Endodermal cell (in vitro differentiated cells): ENCODE measurements at places on chromosomes 2 and 18. TPM values are rescaled to one million over a fixed set of nuclear protein-coding genes. Genes with fewer than 3 reads are reported as not detected.

DNA sequence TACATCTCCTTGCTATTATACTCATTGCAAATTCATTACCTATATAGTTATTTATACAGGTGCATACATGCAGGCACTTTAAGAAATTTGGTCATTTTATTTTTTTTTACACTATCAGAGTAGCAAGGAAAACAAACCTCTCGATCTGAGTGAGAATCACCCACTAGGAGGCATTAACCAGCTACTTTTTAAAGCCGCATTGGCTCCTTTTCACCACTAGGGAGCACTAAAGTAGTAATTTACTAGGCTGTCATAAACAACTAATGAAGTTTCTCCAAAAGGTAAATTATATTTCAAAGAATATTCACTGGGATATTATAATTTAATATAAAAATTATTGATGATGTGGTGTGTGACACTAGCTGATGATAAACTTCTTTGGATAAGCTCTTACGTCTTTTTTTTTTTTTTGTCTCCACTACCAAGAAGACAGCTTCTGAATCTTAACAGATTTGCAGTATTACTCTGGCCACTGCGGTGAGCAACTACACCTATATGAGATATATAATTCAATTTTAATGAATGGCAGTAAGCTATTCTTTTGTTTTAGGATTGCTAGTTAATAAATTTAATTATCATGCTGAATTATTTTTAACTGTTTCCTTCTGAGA is 101.9 kb downstream of the NOL4 start:
- peak; percentile 66 for DNase-seq
- H3K27me3 ChIP-seq: peaks cover 22% of the 10 kb centered on the region
- H3K4me3 ChIP-seq: no peak overlapping the region
- no peaks in the 10 kb centered on the region for H3K36me3 ChIP-seq
- no peak overlapping the region for H3K27ac ChIP-seq

TEKT4 gene
- not detected in 2 replicates for total RNA-seq

DNA sequence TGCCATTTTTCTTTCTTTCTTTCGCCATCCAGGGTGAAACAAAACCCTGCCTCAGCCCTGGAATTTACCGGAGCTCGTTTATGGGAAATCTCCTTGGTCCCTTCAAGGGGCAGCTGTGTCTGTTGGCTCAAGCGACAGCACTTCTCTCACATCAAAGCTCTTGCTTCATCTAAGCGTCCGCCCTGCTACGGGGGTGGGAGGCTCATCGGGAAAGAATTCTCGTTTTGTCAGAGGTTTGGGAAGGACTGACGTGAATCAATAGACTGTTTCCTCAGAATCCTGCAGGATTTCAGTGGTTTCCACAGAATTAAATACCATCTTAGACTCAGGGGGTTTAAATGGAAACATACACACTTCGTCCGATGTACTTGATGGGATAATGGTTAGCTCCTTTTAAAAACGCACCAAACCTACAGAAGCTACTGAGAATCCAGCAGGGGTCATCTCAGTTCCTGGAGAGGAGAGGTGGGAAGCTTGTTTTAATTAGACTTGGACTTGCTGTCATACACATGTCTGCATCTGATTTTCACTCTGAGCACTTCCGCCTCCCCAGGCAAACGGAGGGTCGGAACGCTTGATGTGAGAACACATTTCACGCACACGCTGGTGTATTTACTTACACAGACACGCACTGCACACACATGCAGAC is 91.6 kb downstream of the ASB1 start:
- no peak overlapping the region for H3K4me3 ChIP-seq
- no peaks in the 10 kb centered on the region for H3K27me3 ChIP-seq
- no peak for DNase-seq
- H3K27ac ChIP-seq: no peak overlapping the region

DNA sequence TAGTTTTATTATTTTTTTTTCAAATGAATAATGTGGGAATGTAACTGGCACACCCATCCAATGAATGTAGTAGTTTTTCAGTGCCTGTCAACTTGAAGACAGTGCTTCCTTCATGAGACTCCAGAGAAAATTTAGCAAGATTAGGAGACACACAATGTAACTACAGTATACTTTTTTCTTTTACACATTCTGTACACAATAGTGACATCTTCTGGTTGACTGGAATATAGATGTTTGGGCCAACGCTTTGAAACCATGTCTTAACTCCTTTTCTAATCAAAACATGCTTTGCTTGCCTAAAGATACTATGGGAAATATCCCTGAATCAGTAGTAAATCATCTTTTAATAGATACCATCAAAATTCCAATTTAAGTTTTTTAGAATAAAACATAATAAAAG is 229.5 kb upstream of the ZC3H15 start:
- DNase-seq: no peak
- no peaks in the 10 kb centered on the region for H3K27me3 ChIP-seq
- no peaks in the 10 kb centered on the region for H3K4me1 ChIP-seq
- no peak overlapping the region for H3K4me3 ChIP-seq
- no peak overlapping the region for H3K27ac ChIP-seq
- H3K36me3 ChIP-seq: no peaks in the 10 kb centered on the region

DNA sequence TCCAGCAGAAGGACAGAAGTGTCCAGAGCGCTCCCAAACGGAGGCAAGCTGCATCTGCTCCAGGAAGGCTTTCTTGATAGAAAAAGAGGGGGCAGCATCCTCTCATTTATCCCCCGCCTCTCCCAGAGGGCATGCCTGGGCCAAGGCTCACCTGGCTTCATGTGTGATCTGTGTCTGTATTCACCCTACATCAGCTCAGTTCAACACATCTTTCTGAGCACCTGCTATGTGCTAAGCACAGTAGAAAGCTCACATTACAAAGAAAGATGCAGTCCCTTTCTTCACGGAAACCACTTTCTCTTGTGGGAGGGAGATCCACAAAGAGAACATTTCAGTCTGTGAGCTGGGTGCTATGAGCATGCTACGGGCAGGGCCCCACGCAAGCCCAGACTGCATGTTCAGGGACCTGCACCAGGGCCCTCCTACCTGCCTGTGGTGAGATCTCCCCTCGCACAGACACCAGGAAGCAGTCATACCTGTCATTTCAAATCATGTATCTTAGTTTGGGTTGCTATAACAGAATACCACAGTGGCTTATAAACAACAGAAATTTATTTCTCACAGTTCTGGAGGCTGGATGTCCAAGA is 90.7 kb downstream of the PDCL3 start:
- no peak overlapping the region for H3K4me3 ChIP-seq
- DNase-seq: no peak
- no peaks in the 10 kb centered on the region for H3K27me3 ChIP-seq
- H3K27ac ChIP-seq: no peak overlapping the region
- no peaks in the 10 kb centered on the region for H3K4me1 ChIP-seq
- no peaks in the 10 kb centered on the region for H3K36me3 ChIP-seq

- no peak overlapping the region for H3K4me3 ChIP-seq
- H3K27ac ChIP-seq: no peak overlapping the region
- DNase-seq: no peak
Measured at GRCh38 chr18:65287652-65288051, 463.2 kb upstream of the CDH7 start.

- H3K4me1 ChIP-seq: no peaks in the 10 kb centered on the region
- H3K4me3 ChIP-seq: no peak overlapping the region
- H3K27me3 ChIP-seq: no peaks in the 10 kb centered on the region
Measured at GRCh38 chr2:133461484-133461883, 106.8 kb downstream of the NCKAP5 start.

INHA gene
- total RNA-seq: 0.48 and 0.88 TPM in 2 replicates

DNA sequence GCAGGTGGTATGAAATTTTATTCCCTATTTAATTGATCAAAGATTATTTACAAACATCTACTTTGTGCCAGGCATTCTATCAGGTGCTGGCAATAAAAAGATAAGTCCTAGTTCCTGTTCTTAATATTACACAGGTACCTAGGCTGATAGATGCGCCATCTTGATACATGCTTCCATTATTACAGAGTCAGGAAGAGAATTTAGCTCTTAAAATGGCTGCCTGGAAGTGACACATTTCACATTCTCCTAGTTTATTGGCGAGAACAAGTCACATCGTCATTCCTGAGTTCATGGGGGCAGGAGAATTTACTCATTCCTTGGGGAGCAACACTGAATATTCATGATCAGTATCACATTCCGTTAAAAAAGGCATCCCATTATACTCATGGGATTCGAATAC is 1.1 kb upstream of the DARS1 start:
- peaks cover 22% of the 10 kb centered on the region for H3K36me3 ChIP-seq
- H3K4me1 ChIP-seq: no peaks in the 10 kb centered on the region
- no peak overlapping the region for H3K4me3 ChIP-seq
- DNase-seq: no peak

DNA sequence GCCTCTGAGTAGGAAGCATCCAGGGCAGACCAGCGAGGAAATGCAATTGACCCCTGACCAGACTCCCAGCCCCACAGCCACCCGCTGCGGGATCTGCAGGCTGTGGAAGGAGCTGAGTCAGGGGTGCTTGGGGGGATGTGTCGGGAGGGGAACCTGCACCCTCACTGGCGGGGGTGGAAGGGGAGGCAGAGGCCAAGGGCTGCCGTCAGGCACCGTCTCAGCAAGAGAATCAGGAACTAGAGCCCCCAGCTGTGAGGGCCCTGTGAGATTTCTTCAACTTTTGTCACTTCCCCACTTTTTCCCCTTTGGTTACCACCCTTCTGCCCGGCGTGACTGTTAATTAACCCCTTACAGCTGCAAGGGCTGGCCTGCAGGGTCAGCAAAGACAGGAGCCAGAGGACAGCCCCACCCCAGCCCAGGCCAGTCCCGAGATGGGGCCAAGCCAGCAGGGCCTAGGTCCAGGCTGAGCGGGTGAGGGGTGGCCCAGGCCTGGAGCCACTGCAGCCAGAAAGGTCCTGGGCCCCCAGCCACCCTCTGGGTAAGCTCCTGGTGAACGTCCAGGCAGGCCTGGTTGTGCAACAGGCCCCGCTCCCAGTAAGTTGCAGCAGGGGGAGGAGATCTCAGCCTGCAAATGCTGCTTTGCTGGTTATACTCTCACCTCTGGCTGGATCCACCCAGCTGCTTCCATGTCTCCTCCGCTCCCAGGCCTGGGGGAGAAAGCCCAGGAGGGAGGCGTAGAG is 147.0 kb upstream of the ID2 start:
- no peaks in the 10 kb centered on the region for H3K36me3 ChIP-seq
- H3K4me1 ChIP-seq: peaks cover 16% of the 10 kb centered on the region
- DNase-seq: no peak
- no peak overlapping the region for H3K4me3 ChIP-seq
- no peaks in the 10 kb centered on the region for H3K27me3 ChIP-seq

GRCh38 chr2:128663371-128664050 is 344.8 kb upstream of the HS6ST1 start:
- no peaks in the 10 kb centered on the region for H3K36me3 ChIP-seq
- H3K27me3 ChIP-seq: peaks cover 8% of the 10 kb centered on the region
- no peaks in the 10 kb centered on the region for H3K4me1 ChIP-seq
- H3K4me3 ChIP-seq: no peak overlapping the region
- DNase-seq: no peak
- no peak overlapping the region for H3K27ac ChIP-seq

- H3K4me3 ChIP-seq: no peak overlapping the region
- H3K4me1 ChIP-seq: no peaks in the 10 kb centered on the region
- peaks cover 16% of the 10 kb centered on the region for H3K27me3 ChIP-seq
- no peak for DNase-seq
- H3K36me3 ChIP-seq: no peaks in the 10 kb centered on the region
- no peak overlapping the region for H3K27ac ChIP-seq
Measured at GRCh38 chr2:3604207-3604877, 9.4 kb downstream of the COLEC11 start.

DNA sequence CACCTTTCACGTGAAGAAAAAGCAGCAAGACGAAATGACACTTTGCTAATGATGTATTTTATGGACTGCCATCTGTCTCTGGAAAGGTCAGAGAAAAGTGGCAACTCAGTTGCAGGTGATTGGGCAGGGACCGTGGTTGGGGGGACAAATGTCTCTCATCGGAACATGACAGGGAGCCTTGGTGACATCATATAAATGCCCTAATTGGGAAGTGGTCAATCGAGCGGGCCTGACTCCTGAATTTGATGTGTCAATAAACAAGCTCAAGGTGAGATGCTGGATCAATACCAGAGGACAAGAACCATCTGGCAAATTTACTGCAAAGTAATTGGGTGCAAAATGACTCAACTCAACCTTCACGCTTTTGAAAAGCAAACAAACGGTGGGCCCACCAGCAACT is 151.9 kb upstream of the SKOR2 start:
- no peaks in the 10 kb centered on the region for H3K27me3 ChIP-seq
- H3K4me3 ChIP-seq: no peak overlapping the region

- H3K27me3 ChIP-seq: no peaks in the 10 kb centered on the region
- H3K36me3 ChIP-seq: peaks cover 3% of the 10 kb centered on the region
- DNase-seq: no peak
Measured at GRCh38 chr2:232137356-232138147, 176.0 kb downstream of the DIS3L2 start.

- H3K4me1 ChIP-seq: peaks cover 8% of the 10 kb centered on the region
- peak overlapping the region; percentile 79 for H3K27ac ChIP-seq
- peak overlapping the region; percentile 84 for H3K4me3 ChIP-seq
- no peaks in the 10 kb centered on the region for H3K36me3 ChIP-seq
- DNase-seq: no peak
- no peaks in the 10 kb centered on the region for H3K27me3 ChIP-seq
Measured at GRCh38 chr2:190533968-190534309, 583 bp downstream of the NEMP2 start.

GRCh38 chr2:191082321-191082720 is 68.3 kb upstream of the STAT1 start:
- no peak for DNase-seq
- H3K27me3 ChIP-seq: no peaks in the 10 kb centered on the region
- H3K4me1 ChIP-seq: no peaks in the 10 kb centered on the region
- H3K4me3 ChIP-seq: no peak overlapping the region
- no peak overlapping the region for H3K27ac ChIP-seq

BCL11A gene
- 12.4 to 17.6 TPM (median 14.7 TPM) in 3 replicates for total RNA-seq

- H3K4me1 ChIP-seq: no peaks in the 10 kb centered on the region
- H3K4me3 ChIP-seq: no peak overlapping the region
- peaks cover under 1% of the 10 kb centered on the region for H3K27me3 ChIP-seq
- H3K27ac ChIP-seq: no peak overlapping the region
- no peak for DNase-seq
Measured at GRCh38 chr2:9021563-9022211, 18.2 kb upstream of the MBOAT2 start.

DNA sequence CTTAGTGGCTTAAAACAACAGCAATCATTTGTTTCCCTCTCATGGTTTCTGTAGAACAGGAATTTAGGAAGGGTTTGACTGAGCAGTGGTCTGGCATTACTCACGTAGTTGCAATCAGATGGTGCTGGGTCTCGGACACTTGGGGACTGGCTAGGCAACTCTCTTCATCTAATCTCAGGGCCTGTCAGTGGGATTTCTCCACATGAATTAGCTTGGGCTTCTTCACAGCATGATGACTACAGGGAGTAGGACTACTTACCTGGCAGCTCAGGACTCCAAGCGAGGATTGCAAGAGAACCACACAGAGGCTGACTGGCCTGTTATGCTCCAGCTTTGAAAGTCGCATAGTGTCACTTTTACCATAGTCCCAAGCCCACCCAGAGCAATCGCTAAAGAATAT is 125.1 kb downstream of the TTC27 start:
- no peak overlapping the region for H3K4me3 ChIP-seq
- no peak overlapping the region for H3K27ac ChIP-seq
- peaks cover 3% of the 10 kb centered on the region for H3K4me1 ChIP-seq
- no peaks in the 10 kb centered on the region for H3K27me3 ChIP-seq
- no peak for DNase-seq
- H3K36me3 ChIP-seq: no peaks in the 10 kb centered on the region

GRCh38 chr18:74289137-74289536 is 2.6 kb downstream of the CYB5A start:
- H3K27ac ChIP-seq: no peak overlapping the region
- no peaks in the 10 kb centered on the region for H3K4me1 ChIP-seq
- H3K36me3 ChIP-seq: no peaks in the 10 kb centered on the region
- no peak overlapping the region for H3K4me3 ChIP-seq
